Stimulated activated CD4-positive, alpha-beta T cell treated with anti-CD3 and anti-CD28 coated beads, TNF-alpha, amount 100 ng/mL, for 24 hours (primary cell): ENCODE measurements at places on chromosomes 16 and 17.

DNA sequence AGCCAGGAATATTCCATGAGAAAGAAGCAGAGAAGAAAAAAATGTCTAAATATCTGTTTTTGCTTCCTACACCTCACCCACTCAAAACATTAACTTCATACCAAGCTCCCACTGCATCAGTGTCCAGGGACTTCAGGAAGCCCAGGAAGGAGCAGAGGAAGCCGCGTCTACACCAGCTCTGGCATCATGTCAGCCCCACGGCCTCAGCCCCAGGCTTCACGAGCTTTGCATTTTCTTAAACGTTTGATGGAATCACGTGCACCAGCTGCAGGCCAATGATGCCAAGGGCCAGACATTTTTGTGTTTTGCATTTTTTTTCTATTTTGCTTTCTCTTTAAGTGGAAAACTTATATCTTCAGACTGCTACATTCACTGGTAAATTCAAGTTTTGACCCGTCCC lies 48.6 kb downstream of the CDRT4 start:
- no peak for DNase-seq

DNA sequence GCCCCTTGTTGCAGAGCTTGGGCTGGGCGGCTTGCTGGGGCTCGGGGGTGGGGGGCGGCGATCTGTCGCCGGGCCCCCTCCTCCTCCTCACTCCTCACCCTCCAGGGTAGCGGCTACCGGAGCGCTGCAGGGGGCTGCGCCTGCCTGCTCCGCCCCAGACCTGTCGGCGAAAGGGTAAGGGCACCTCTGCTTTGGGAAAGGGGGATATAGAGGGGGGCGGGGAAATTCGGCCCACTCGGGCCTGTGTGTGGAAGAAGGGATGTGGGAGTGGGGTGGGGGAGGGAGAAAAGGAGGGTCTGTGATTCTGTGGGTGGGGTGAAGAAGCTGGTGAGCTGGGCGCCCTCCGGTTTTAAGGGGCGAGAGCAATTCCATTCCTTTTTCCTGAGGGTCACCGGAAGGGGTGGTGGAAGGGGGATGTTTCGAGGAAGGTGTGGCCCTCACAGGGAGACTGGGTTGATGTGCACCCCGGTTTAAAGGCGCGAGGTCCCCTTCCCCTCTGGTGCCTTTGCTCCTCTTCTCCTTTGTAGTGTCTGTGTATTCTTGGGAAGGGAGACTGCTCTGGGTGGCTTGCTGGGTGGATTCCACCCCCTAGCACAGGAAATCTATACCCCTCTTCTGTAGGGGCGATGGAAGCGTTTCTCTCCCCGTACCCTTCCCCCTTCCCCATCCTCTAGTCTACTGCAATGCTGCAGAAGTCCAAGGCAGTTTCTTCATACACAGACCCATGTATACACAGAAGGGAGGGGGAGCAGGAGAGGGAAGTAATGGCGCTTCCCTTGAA lies 878 bp downstream of the TAOK1 start:
- no peak for DNase-seq

DNA sequence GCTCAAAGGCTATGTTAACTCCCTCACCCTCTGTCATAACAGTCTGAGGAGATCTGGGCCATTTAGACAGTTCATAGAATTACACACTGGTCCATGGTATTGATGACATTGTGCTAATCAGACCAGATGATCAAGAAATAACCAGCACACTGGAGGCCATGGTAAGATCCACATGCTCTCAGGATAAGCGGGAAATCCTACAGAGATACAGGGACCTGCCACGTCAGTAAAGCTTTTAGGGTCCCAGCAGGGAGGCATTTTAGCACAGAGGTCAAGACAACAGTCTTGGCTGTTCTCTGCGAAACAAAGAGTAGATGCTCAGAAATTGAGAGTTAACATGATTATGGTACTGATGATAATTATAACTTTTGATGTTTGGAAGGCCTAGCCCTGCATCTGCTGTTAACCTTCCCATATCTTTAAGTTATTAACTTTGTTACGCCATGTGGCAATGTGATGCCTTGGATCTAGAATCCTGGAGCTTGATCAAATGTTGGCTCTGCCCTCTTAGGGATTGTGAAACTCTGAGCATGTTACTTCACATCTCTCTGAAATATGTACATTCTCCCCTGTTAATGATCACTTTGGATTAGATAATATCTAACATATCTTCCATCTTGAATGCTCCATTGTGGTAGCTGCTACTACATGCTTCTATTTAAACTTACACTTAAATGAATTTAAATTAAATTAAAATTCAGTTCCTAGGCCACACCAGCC lies 172.0 kb upstream of the SOX9 start:
- DNase-seq, result no peak

GRCh38 chr16:89000207-89000959 lies 23.4 kb upstream of the CBFA2T3 start:
- DNase-seq, result no peak

DNA sequence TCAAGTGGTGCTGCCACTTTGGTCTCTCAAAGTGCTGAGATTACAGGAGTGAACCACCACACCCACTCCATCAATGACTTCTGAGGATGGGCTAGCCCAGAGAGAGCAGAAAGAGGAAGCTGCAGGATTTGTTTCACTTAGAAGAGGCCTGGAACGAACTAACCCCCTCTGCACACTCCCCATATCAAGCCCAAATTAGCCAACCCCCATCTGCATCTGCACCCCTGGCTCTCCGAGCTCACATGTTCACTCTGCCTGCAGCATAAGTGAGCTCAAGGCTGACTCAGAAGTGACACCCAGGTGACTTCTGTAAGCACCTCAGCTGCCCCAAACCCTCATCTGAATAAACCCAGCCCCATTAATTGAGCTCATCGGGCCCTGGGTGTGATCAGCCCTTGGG lies 4.8 kb downstream of the SCNN1G start:
- DNase-seq, result no peak

- DNase-seq, result no peak
Measured at GRCh38 chr17:14760212-14760611, 459.3 kb downstream of the HS3ST3B1 start.

DNA sequence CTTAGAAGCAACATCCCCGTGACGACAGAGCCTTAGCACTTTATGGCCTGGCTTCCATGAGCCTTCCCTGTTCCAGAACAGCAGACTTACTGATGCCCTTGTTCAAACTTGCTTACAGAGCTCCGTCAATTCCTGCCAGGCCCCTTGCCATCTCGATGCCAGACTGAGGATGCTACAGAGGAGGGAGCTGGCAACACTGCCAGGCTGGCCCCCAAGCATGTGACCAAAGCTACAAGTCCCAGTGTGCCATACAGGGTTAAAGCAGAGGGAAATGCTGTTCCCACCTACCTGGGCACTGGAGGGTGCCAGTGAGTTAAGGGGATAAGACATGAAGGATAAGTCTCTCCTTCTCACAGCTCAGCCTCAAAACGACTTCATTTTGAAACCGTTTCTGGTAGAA lies 33.5 kb upstream of the SREBF1 start:
- DNase-seq, result no peak
